ENCODE measurements at places on chromosomes 5 and 9.

GRCh38 chr9:129495620-129496472, 125.1 kb downstream of the C9orf50 start:
- peak; percentile 77 for ATAC-seq

DNA sequence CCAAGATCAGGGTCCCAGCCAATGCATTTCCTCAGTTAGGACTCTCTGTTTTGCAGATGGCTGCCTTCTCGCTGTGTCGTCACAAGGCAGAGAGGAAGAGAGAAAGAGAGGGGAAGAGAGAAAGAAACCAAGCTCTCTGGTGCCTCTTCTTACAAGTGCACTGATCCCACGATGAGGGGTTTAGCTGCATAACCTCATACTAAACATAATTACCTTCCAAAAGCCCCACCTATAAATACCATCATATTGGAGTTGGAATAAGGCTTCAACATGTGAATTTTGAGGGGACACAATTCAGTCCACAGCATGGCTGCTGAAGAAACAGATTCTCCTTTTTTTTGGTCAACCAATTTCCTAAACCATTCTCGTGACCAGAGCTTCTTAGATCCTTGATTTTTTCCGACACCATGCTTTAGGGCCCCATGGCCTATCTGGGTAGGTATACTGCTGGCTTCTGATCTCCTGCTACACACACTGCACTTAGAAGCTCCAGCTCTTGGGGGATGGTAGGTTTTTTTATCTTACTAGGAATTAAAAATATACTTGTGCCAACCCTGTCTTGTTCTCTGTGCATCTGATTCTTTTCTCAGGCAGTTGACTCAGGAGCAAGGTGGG, 5.1 kb downstream of the CAMK4 start:
- ATAC-seq, result no peak

DNA sequence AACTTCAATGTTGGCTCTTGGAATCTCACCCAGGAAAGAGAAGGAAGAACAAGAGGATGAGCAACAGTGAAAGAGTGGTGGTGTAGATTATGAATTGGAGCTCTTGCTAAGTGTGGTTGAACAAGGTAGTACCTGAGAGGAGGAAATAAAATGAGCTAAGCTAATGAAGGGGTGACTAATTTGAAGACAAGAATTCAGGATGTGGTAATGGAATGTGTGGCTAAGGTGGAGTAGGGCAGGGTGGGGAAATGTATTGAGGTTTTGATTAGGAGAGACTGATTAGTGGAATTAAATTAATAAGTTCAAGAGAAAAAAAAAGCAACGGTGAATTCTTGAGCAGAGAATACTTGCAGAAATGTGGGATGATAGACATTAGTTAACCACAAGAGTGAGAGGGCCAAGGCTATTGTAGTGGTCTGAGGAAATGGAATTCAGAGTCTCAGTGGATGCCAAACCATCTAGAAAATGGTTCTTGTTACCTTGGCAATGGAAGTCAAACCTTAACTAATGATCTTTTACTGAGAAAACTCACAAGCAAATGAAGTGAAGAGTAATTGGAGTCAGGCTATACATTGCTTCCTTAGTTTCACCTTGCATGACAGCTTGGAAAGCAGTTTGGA, 648.3 kb upstream of the ZNF608 start:
- ATAC-seq, result no peak

GRCh38 chr5:181237729-181238385, 5.8 kb downstream of the RACK1 start:
- no peak for ATAC-seq

DNA sequence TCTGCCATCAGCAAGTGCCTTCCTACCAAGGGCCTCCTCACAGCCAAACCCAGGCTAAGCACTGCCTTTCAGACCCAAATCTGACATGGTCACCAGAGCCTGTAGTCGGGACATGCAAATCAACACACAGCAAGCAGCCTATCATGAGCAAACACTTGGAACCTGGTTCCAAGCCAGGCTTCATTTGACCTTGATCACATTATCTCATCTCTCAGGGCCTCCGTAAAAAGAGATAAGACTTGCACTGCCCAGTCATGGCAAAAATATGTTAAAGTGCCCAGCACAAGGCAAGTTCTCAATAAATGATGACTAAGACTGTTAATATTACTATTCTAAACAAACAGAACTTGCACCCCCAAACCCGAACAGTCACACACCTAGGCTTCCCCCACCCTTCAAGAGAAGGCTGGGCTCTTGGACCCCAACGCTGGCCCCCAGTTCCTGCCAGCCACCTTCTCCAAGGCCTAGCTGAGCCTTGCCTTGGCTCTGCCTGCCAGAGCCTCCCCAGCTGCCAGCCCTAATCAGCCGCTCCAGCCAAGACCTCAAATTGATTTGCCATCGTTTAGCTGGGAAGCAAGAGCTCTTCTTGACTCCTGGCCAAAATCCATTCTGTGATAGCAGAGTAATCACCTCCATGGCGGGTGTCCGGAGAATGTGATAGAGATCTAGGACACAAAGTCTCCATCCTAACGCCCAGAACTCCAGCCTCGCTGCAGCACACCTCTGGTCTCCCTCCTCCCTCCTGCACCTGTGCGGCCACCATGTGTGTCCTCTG, 18.7 kb downstream of the CPLX2 start:
- ATAC-seq, result no peak

DNA sequence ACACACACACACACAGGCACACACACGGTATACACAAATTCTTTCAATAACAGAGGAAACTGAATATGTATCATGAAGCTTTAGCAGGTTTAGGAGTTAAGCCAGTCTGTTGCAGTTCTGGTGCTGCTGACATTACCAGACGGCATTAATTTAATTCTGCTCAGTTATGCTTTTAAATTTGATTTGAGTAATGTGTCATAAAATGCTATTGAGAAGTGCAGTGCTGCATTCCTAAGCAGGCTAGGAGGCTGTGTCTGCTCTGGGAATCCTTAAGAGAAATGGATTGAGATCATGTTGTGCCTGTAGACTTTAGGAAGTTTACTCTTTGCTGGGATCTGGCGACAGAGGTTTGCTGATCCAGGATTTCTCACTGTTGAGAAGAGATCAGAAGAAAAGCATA, 733.8 kb downstream of the BRINP1 start:
- no peak for ATAC-seq

DNA sequence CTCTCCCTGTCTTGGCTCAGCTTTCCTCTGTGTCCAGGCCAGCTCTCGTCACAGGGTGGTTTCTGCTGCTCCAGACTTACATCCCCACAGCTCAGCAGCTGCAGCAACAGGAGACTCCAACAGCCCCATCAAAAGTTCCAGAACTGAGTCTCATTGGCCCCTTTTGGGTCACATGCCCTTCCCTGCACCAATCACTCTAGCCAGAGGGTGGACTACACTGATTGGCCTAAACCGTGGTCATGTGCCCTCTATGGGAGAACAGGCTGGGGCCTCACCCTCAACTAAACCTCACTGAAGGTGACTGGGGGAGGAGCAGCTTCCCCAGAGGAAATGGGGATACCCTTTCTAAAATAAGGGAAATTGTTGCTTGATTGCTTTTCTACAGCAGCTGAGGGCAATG, 44.4 kb upstream of the CPLX2 start:
- ATAC-seq, result no peak

DNA sequence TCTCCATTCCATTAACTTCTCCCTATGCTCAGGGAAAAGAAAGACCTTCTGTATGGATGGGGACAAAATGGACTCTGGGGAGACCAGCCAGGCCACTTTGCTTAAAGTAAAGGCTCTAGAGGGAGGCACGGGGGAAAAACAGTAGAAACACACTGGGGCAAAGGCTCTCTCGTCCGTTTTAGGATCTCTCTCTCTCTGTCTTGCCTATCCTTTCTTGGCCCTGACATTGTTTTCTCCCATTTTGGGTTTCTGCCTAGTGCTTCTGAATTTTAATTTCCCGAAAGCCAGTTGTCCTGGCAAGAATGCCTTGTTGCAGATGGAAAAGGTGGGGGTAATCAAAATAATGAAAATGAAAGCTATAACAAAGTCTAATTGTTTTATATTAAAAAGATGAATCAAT, 28.2 kb downstream of the NMUR2 start:
- ATAC-seq, result no peak

DNA sequence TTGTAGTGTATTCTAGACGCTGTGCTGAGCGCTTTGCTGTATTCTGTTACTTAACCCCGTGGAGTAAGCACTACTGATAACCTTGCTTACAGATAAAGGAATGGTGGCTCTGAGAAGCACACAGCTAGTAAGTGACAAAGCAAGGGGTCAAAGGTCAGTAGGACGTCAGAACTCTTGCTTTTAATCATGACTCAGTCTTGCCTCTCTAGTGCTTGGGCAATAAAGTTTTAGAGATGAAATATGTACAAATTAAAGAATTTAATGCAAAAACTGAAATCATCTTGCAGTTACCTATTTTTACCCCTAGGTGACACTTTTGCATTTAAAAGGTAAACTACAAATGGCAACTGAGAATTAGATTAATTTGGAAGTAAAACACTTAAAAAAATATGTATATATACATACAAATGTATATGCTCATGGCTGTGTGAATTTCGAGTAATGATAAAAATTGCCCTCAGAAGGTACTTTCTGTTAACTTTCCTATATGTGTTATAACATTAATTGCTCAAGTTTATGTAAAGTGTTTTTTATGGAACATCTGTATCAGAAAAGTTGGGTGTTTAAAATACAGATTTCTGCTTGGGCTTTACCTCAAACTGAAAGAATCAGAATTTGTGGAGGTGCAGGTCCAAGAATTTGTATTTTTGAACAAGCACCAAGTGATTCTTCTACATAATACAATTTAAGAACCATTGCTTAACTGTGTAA, 175.1 kb upstream of the DAB2 start:
- no peak for ATAC-seq

GRCh38 chr9:92294297-92294676, 790 bp upstream of the IARS1 start:
- ATAC-seq, result no peak

- no peak for ATAC-seq
These were observed 15.1 kb upstream of the OXCT1 start for GRCh38 chr5:41885286-41885685.

DNA sequence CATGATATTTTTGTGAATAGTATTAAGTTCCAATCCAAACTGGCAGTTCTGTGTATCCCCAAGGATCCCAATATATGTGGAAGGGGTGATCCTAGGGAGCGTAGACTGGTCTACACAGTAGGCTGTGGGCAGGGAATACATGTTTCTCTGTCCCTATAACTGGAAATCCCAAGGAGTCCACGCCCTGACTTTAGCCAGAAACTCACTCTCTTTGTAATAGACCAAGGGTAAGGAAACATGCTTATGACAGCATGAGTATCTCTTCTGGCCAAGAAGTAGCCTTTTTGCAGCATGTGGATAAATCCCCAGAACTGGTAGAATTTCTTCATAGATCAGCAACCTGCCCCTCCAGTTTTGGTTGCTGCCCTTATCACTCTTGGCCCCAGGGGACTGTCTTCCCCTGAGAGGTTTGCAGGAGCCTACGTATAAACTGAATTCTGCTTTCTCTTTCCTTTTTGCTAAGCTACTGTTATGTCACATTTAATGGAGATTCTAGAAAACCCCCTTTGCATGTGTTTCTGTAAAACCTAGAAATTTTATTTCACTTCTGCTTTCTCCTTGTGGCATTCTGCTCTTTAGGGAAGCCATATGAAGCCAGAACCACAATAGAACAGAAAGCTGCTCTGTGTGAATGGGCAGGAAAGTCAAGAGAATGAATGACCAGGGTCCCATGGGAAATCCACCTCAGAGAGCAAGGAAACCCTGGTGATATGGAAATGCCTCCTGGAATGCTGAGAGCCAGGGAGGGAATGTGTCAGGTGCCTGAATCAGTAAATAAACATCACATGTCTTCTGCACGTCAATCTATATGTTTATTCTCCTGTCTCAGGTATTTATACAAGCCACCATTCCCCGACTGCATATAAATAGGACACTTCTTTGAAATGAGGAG, 3.5 kb downstream of the IFNA2 start:
- ATAC-seq, result no peak

- ATAC-seq, result no peak
These were observed 14.4 kb downstream of the FGD3 start for GRCh38 chr9:92961627-92962302.

- ATAC-seq, result no peak
These were observed 126.3 kb downstream of the TRIO start for GRCh38 chr5:14269395-14269794.

- ATAC-seq, result no peak
These were observed 1.2 kb downstream of the AK8 start for GRCh38 chr9:132876849-132877248.

- ATAC-seq, result no peak
These were observed 80.5 kb upstream of the SPATA31C2 start for GRCh38 chr9:88218726-88219125.

DNA sequence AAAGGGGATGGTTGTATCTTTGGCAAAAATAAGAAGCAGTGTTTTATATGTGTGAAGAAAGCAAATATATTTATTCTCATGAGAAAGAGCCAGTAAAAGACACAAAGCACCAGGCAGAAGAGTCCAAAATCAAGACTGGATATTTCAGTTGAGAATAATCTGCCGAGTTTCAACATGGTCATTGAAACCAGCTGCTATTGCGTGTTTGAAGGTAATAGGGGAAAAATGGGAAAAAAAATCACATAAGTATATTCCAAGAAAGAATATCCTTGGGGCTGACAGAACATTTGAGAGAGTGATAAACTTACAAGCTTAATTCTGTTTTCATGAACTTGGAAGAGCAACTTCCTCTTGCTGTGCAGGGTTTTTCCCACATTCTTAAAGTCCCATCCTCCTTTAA, 79.9 kb downstream of the ISOC1 start:
- ATAC-seq, result no peak

GRCh38 chr9:33017283-33018041, 7.6 kb upstream of the DNAJA1 start:
- no peak for ATAC-seq

- ATAC-seq, result no peak
These were observed 57.8 kb upstream of the NRARP start for GRCh38 chr9:137359850-137360249.

DNA sequence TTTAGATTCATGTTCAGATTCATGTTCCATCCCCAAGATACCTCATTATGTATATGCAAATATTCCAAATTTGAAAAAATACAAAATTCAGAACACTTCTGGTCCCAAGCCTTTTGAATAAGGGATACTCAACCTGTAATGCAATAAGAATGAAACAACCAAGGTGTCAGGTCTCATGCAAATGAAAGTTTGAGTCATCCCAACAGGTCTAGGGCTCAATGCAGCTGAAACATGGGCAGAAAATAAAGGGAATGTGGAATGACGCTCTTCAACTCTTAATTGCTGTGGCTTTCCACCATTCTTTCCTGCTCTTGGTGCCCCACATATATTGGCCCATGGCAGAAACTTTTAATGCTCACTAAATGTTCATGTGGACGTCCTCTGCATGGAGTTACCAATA, 107.3 kb upstream of the DAPK1 start:
- no peak for ATAC-seq

GRCh38 chr9:23855873-23856604, 30.0 kb upstream of the ELAVL2 start:
- ATAC-seq, result no peak

- ATAC-seq, result no peak
These were observed 69.8 kb upstream of the CCDC112 start for GRCh38 chr5:115366223-115366622.

DNA sequence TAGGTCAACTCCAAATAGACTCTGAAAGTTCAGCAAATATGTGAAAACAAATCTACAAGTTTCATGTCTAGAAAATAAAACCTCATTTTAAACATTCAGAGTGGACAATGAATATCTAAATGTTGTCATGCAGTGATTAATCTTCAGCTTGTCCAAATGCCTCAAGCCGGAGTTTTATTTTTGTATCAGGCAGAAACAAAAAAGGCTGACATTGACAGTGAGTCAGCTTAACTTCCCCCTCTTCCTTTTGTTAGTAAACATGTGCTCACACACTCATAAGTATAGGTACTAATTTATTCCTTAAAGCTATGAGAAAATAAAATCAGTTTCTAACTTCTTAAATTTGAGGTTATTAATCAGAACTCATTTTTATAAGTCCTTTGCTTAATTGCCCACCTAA, 467.9 kb upstream of the DAB2 start:
- no peak for ATAC-seq
